ENCODE measurements at places on chromosomes 4 and X. TPM values are rescaled to one million over a fixed set of nuclear protein-coding genes. Genes with fewer than 3 reads are reported as not detected.

The AADAT gene
- total RNA-seq: 5.3 TPM

GRCh38 chr4:127503111-127503510, 129.6 kb upstream of the INTU start:
- DNase-seq: no peak
- H3K36me3 ChIP-seq: no peaks in the 10 kb centered on the region
- no peak overlapping the region for H3K27ac ChIP-seq
- no peak overlapping the region for H3K4me3 ChIP-seq

DNA sequence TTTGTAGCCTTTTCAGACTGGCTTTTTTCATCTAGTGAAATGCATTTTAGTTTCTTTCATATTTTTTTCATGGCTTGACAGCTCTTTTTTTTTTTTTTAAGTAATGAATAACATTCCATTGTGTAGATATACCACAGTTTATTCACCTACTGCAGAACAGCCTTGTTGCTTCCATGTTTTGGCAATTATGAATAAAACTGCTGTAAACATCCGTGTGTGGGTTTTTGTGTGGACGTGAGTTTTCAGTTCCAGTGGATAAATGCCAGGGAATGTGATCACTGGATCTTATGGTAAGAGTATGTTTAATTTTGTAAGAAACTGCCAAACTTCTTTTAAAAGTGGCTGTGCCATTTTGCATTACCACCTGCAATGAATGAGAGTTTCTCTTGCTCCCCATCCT, 160.8 kb downstream of the SOWAHB start:
- no peak overlapping the region for H3K4me3 ChIP-seq
- H3K36me3 ChIP-seq: no peaks in the 10 kb centered on the region
- no peaks in the 10 kb centered on the region for H3K27me3 ChIP-seq
- no peak overlapping the region for H3K27ac ChIP-seq
- no peak for DNase-seq
- peaks cover 12% of the 10 kb centered on the region for H3K4me1 ChIP-seq

DNA sequence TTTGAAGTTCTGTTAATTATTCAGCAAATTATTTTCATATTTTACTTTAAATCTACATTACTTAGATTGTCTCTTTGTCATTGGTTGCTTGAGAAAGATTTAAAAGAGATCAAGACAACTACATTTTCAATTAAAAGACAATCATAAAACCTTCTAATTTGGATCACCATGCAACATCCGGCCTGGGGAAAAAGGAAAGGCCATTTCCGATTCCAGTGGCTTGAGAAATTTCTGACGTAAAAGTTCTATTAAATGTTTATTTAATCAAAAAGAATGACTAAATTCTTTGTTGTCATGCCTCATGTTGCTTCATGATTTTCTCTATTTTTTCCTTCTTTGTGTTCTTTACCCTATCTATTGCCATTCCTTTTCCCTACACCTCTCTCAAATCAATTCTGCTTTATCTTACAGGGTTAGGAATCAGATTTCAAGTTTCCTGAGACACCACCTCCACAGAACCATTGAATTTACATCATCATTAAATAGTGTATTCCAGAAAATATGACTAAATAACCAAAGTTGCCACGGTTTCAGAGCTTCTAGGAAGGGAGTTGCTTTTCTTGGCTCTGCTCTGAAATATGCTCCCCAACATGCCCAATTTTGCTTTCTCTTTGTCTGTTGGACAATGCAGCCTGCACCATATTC, 124.6 kb upstream of the ACSL4 start:
- no peak for DNase-seq
- no peaks in the 10 kb centered on the region for H3K36me3 ChIP-seq
- H3K4me3 ChIP-seq: no peak overlapping the region
- H3K27me3 ChIP-seq: no peaks in the 10 kb centered on the region
- no peak overlapping the region for H3K27ac ChIP-seq

DNA sequence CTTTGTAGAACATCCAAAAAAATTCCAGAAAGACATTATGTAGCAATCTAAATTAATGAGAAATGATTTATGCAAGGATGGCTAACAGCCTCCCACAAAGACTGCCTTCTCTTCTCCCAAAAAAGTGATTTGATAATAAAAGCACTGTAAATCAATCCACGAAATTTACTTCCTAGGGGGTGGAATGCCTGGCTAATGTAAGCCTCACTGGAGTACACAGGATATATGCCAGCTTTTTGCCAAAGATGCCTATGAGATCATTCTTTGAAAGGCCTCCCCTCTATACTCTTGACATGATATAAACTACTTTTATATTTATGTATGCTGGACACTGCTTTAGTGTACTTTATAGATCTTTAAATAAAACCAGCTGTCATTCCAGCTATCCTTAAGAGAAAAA, 211.1 kb downstream of the ADAMTS3 start:
- no peak for DNase-seq
- H3K4me3 ChIP-seq: no peak overlapping the region
- H3K4me1 ChIP-seq: no peaks in the 10 kb centered on the region
- no peaks in the 10 kb centered on the region for H3K27me3 ChIP-seq
- no peaks in the 10 kb centered on the region for H3K36me3 ChIP-seq

The DRP2 gene
- not detected for total RNA-seq

DNA sequence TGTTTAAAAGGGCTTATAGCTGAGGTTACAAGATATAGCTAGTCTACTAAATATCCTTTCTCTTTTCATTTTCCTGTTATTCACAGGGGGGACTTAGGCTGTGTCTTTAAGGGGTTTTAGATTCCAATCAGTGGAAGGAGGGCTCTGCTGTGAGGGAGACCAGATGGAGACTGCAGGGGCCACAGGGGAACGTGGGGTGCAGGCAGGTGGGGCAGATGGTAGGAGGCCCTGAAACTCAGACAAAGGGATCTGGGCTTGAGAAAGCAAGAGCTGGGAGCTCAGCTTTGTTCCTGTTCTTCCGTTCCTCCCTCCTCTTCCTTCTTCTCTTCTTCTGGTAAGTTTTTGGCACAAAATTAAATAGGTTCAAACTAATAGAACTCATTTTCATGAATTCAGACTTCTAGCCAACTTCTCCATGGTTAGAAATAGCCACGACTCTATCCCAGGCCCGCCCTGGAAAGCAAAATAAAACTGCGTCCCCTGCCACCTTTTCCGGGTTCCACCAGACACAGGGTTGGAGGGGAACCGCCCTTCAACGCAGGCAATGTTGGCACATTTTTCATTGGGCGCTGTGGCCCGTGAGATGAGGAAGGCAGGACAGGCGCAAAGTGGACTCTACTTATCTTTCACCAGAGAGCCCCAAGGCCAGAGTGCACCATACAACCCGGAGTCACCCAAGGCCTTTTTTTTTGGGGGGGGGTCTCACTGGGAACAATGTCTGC, 3.5 kb upstream of the TMSB4X start:
- peaks cover 26% of the 10 kb centered on the region for H3K4me1 ChIP-seq
- peak; percentile 79 for DNase-seq
- no peaks in the 10 kb centered on the region for H3K27me3 ChIP-seq
- peak overlapping the region; percentile 79 for H3K27ac ChIP-seq

- no peak for DNase-seq
- H3K27me3 ChIP-seq: no peaks in the 10 kb centered on the region
- no peak overlapping the region for H3K27ac ChIP-seq
- no peaks in the 10 kb centered on the region for H3K36me3 ChIP-seq
- H3K4me3 ChIP-seq: no peak overlapping the region
Measured at GRCh38 chr4:108483079-108483478, 137.3 kb upstream of the RPL34 start.

The TMEM47 gene
- 12.7 TPM for total RNA-seq

DNA sequence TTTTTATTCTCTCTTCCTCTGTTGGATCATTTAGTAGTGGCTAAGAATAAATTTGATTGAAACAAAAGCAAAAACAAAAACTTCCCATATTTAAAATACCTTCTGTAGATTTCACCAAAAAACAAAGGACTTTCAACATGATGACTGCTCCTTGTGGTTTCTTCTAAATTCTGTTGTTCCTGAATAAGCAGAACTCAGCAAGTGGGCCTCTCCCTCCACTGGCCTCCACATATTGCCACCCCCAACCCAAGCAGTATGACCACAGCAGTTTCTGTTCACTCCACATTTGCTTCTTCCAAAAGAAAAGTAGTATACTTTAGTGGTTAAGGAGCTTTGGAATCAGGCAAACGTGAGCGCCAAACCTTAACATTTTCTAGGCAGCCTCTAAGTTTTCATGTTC, 114.7 kb downstream of the COX18 start:
- no peak overlapping the region for H3K27ac ChIP-seq
- no peaks in the 10 kb centered on the region for H3K36me3 ChIP-seq
- H3K4me1 ChIP-seq: no peaks in the 10 kb centered on the region
- no peak overlapping the region for H3K4me3 ChIP-seq
- DNase-seq: no peak

The CT45A10 gene
- not detected for total RNA-seq

GRCh38 chr4:168859100-168859499, 151.0 kb downstream of the CBR4 start:
- no peak overlapping the region for H3K4me3 ChIP-seq
- H3K27ac ChIP-seq: no peak overlapping the region
- no peaks in the 10 kb centered on the region for H3K4me1 ChIP-seq
- no peak for DNase-seq
- no peaks in the 10 kb centered on the region for H3K27me3 ChIP-seq

- H3K36me3 ChIP-seq: no peaks in the 10 kb centered on the region
- H3K4me3 ChIP-seq: no peak overlapping the region
- DNase-seq: no peak
- no peak overlapping the region for H3K27ac ChIP-seq
- no peaks in the 10 kb centered on the region for H3K4me1 ChIP-seq
- H3K27me3 ChIP-seq: no peaks in the 10 kb centered on the region
Measured at GRCh38 chrX:39665830-39666518, 431.8 kb downstream of the BCOR start.

GRCh38 chr4:14742054-14742453, 260.2 kb upstream of the CPEB2 start:
- no peak for DNase-seq
- H3K27me3 ChIP-seq: no peaks in the 10 kb centered on the region
- H3K4me3 ChIP-seq: no peak overlapping the region
- no peak overlapping the region for H3K27ac ChIP-seq
- H3K4me1 ChIP-seq: no peaks in the 10 kb centered on the region

DNA sequence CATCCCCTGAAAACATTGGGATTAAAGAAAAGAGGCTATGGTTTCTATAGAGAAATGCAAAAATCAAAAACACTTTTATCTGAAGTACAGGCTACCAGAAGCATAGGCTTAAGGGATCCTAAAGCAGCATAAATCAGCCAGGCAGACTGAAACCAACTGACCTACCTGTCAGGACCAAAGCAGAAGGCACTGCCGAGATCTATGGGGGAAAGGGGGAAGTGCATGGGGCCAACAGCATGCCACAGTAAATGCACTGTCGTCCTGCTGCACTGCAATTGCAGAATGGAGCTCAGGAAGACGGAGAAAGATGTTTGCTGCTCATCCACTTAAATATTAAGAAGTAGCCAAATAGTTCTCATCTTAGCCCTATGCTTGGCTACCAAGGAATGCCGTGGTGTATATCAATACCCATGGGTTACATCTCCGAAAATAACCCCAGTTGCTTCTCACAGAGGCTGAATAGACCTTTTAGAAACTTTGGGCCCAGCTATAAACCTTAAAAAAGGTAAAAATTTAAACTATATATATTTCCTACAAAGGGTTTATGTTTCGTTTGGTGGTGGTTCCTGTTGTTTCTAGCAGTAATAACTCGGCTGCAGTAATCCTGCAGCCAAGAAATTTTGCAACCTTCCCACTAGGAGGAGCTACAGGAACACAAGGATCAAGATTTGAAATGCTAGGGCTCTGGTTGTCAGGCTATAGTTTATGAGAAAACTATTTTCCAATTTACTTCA, 312.2 kb upstream of the DIAPH2 start:
- H3K27ac ChIP-seq: no peak overlapping the region
- DNase-seq: peak; percentile 37
- H3K4me1 ChIP-seq: no peaks in the 10 kb centered on the region
- no peaks in the 10 kb centered on the region for H3K27me3 ChIP-seq

DNA sequence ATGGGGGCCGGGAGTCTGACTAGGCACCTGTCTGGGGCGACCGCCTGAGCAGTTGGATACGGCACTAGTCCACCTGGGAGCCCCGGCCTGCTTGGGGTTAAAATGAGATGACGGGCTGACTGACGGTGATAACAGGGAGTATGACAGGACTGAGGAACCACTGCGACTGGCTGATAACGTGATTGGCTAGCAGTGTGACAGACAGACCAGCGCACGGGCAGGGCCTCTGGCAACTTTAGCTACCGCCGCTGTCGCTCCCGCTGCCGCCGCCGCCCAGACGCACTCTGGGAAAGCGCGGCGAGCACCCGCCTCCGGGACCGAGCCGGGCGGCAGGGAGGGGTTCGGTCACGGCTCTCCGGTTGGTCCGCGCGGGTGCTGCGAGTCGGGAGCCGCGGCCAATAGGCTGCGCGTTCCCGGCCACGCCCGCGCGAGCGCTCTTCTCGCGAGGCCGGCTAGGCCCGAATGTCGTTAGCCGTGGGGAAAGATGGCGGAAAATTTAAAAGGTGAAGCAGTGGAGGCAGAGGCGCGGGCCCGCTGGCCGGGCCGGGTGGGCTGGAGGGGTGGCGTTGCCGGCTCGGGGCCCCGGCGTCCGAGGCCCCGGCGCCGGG, at the start of gene SUV39H1:
Gene SUV39H1, plus strand, starts transcription at position 434 of the 608 bp plus-strand sequence. Its CDS starts 51 bp downstream, at position 485.
- no peaks in the 10 kb centered on the region for H3K27me3 ChIP-seq
- H3K4me3 ChIP-seq: peak within 1 kb of the TSS; percentile 23
- H3K36me3 ChIP-seq: no peaks in the 10 kb centered on the region
- H3K27ac ChIP-seq: peak within 1 kb of the TSS; percentile 94
- DNase-seq: peak; percentile 90

DNA sequence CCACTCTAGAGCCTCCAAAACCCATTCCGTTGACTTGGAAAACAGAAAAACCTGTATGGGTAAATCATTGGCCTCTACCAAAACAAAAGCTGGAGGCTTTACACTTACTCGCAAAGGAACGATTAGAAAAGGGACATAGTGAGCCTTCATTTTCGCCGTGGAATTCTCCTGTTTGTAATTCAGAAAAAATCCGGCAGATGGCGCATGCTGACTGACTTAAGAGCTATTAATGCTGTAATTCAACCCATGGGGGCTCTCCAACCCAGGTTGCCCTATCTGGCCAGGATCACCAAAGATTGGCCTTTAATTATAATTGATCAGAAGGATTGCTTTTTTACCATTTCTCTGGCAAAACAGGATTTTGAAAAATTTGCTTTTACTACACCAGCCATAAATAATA, 60.8 kb downstream of the ZNF732 start:
- no peaks in the 10 kb centered on the region for H3K36me3 ChIP-seq
- H3K4me1 ChIP-seq: peaks cover 10% of the 10 kb centered on the region
- no peaks in the 10 kb centered on the region for H3K27me3 ChIP-seq
- no peak overlapping the region for H3K4me3 ChIP-seq
- peak; percentile 53 for DNase-seq
- no peak overlapping the region for H3K27ac ChIP-seq

GRCh38 chr4:128427832-128428366, 140.3 kb upstream of the PGRMC2 start:
- H3K27ac ChIP-seq: peak overlapping the region; percentile 61
- H3K4me3 ChIP-seq: no peak overlapping the region
- H3K36me3 ChIP-seq: no peaks in the 10 kb centered on the region
- H3K27me3 ChIP-seq: no peaks in the 10 kb centered on the region
- DNase-seq: peak; percentile 82

The KIAA1210 gene
- not detected for total RNA-seq

GRCh38 chrX:20373063-20373462, 106.4 kb upstream of the RPS6KA3 start:
- H3K27me3 ChIP-seq: no peaks in the 10 kb centered on the region
- H3K4me1 ChIP-seq: peaks cover 17% of the 10 kb centered on the region
- no peak overlapping the region for H3K27ac ChIP-seq
- no peak overlapping the region for H3K4me3 ChIP-seq

Measured in body of pancreas (tissue), 4 donors.